Fibroblast of the conjunctiva (primary cell): ENCODE measurements at places on chromosomes 5 and 9.

DNA sequence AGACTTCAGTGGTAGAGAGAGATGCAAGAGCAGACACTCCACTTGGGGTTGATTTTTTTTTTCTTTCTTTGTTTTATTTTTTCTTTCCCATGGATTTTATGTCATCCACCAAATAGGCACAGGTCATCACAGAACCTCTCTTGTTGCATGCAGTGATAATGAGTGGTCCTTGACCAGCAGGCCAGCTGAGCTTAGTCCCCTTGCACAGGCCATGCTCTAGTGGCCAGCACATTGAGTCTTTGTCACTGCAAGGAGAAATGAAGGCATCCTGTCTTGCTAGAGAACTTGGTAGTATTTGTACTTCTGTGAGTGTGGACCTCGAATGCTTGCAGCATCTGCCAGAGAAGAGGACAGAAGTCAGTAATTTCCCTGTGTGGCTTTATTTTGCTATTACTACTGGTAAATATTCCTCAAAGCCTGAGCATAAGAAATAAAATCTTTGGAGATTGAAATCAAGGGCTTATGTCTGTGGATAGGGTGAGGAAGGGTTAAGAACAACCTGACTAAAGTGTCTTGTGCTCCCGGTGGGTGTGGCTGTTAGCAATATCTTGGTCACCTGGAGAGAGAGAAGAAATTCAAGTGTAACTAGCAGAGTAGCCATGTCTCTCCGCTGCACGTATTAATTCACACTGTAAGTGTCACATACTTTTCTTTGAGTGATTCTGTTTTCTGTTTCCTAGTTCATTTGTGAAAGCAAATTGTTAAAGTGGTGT lies 45.3 kb upstream of the NCS1 start:
- no peak for DNase-seq

DNA sequence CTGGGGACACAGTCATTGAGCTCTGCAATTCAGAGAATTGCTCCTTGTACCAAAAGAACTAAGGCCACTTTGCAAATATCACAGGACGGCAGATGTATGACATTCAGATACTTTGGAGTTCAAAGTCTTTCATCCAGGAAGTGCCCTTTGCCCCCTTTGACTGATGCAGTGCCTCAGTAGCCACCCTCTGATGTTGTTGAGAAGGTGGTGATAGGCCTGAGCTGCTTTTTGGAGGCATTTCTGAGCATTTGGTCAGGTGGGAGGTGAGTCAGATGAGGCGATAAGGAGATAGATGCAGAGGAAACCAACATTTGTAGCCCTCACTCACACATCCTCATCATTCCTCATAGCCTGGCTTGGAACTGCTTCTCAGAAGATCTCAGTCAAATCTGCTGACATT lies 63.4 kb downstream of the ANGPTL2 start:
- DNase-seq, result no peak

DNA sequence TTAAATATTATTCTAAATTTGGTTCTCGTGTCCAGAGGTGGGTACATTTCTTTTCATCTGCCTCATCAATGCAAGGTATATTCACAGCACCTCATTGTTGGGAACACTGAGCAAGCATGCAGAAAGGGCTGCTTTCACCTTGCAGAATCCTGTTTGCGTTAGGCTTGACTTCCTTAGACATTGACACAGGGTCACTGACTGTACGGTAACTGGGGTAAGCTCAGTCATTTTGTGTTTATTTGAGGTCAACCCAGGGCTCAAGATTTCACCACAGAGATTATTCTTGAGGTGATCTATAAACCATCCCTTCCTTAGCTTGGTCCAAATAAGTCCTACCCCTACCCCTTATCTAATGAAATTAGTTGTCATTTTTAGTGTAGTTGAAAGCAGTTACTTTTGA lies 1.7 kb upstream of the PTPDC1 start:
- no peak for DNase-seq

GRCh38 chr5:93598091-93599000 lies 15.3 kb downstream of the NR2F1 start:
- DNase-seq, result no peak

DNA sequence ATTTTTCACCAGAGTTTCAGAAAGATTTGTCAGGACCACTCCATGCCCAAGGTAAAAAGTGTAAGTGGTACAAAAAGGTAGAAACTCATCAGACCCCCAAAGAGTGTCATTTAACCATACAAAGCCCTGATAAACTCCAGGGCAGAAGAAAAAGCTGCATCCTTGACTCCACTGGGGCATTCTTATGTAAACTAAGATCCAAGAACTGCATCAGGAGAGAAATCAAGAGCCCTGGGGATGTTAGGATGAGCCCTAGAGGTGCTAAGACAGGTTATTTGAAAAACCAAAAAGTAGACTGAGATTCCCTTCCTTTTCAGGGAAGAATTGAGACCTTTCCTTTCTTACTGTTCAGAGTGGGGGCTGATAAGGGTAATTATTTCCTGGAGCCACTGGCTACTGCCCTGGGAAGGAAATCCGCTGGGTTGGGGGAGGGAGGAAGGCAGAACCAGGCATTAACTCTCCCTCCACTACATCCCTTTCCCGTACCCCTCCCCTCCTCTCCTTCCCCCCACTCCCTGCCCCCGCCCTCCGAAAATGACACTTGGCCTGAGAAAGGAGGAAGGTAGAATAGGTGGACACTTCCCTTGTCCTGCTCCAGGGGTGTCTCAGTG lies 54.7 kb downstream of the FXN start:
- no peak for DNase-seq

DNA sequence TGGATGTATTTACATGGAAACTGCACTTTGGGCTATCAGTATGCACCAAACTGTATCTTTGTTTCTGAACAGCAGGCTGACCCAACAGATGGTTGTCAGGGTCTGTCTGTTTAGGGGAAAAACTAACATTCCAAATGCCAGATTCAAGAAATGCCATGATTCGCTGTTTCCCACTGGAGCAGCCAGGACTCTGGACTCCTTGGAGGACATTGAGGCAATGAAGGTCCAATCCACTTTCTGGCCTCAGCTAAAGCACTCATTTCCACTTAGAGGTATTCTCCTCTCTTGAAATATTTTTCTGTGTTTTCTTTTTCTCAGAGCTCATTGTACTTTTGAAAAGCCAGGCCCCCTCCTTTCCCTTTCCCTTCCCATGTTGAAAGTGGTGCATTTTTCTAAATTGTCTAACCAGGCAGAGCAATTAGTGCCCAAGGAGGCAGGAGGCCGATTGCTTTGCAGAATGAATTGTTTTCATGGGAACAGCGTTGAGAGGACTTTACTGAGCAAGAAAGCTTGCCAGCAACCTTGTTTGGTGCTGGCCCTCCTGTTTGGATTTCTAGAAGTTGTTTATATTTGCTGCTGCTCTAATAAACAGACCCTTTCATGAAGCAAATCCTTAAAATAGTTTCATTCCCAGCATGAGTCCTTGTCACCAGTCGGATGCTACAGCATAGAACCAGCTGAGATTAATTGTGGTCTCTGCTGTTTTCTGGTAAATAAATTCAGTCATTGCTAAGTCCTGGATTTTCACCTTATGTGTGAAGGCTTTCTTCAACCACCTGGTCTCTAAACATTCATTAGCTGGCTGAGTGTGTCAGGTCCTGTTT lies 132.8 kb upstream of the TAF11L2 start:
- DNase-seq, result no peak

DNA sequence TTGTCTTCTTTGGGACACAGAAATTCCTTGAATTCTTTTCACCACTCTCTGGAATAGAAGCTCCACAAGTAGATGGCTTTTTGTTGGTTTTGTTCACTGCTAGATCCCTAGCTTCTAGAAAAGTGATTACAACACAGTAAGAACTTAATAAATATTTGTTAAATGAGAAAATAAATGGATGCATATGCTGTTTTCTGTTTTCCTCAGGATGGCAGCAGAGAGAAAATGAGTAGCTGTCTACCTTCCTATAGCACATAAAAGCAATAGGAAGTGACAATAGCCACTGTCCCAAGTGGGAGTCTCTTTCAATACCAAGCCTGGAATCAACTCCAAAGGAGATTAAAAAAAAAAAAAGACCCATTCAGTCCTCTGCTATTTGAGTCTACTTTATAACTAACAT lies 100.6 kb upstream of the NREP start:
- no peak for DNase-seq

DNA sequence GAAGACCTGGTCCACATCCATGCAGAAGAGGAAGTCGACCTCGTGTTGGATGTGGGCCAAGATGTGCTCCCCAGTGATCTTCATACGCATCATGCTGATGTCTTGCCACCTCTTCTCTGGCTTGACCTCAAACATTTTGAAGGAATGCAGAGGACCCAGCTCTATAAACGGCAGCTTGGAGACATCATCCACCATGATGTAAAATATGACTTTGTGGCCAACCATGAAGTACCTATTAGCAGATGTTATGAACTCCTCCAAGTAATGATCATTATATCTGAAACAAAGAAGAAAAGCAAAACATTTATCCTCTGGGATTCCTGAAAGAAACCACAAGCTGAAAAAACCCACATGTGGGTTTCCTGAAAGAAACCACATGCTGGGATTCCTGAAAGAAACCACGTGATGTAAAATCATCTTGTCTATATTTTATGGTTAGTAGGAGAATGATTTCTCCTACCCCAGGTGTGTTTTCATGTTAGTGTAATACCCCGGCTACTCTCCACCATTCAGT lies 52.3 kb downstream of the GGTA1 start:
- no peak for DNase-seq

GRCh38 chr9:69455311-69455710 lies 130.3 kb downstream of the ENTREP1 start:
- no peak for DNase-seq
